ENCODE measurements at places on chromosomes 4 and X.

- no peak overlapping the region for H3K27ac ChIP-seq
- DNase-seq, result no peak
- H3K4me1 ChIP-seq, result no peaks in the 10 kb centered on the region
- no peaks in the 10 kb centered on the region for H3K27me3 ChIP-seq
These were observed 114.2 kb downstream of the FGF16 start for GRCh38 chrX:77561372-77561771.

DNA sequence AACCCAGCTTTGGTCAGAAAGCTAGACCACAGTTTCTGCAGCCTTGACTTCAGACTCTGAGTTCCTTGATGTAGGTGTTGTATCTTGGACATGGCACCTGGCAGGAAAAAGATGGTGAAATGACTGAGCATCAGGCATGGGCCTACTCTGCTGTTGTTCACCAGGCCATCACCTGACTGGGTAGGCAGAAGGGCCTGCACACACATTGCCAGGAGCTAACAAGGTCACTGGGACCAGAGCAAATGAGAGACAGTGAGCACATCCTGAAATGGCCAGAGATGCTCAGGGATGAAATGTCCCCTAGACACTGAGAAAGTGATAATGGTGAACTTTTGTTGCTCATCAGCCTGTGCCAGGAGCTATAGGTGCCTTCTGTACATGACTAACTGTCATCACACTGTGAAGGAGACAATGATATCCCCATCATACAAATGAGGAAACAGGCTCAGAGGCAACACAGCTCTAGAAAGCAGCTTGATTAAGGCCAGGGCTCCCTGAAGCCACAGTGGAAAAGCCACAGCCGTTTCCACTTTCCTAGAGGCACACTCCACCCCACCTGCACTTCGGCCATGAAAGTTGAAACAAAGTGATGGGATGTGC lies 128.3 kb downstream of the TSPAN5 start:
- no peak overlapping the region for H3K27ac ChIP-seq
- H3K4me3 ChIP-seq, result no peak overlapping the region
- no peak for DNase-seq
- H3K27me3 ChIP-seq, result no peaks in the 10 kb centered on the region

GRCh38 chr4:125390727-125391126 lies 76.0 kb downstream of the FAT4 start:
- no peak overlapping the region for H3K27ac ChIP-seq
- no peaks in the 10 kb centered on the region for H3K36me3 ChIP-seq
- no peak overlapping the region for H3K4me3 ChIP-seq
- no peaks in the 10 kb centered on the region for H3K27me3 ChIP-seq

DNA sequence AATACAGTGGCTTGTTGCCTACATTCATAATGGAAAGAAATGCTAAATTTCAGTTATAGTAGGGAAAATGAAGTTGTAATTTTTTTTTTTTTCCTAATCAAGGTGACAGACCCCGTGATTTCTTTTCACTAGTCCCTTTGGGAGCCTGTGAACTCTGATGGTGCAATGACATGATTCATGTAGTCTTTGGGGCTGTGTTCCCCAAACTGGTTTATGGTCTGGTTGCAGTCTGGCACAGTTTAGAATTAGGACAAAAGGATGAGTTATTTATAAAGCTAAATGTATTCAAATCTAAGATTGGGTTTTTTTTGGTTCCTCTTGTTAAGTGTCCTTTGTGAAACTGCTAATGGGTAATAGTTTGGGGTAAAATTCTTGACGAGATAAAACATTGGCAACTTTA lies 66.0 kb downstream of the REPS2 start:
- H3K36me3 ChIP-seq, result no peaks in the 10 kb centered on the region
- no peak overlapping the region for H3K4me3 ChIP-seq
- no peak overlapping the region for H3K27ac ChIP-seq
- no peaks in the 10 kb centered on the region for H3K27me3 ChIP-seq
- no peaks in the 10 kb centered on the region for H3K4me1 ChIP-seq
- no peak for DNase-seq

DNA sequence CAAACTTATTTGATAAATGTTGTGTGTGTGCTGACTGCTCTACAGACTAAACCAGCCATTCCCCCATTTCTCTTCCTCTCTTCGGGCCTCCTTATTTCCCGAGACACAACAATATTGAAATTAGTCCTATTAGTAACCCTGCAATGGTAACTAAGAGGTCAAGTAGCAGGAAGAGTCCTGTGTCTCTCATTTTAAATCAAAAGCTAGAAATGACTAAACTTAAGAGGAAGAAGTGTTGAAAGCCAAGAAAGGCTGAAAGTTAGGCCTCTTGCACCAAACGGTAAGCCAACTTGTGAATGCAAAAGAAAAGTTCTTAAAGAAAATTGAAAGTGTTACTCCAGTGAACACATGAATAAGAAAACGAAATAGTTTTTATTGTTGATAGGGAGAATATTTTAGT lies 357.8 kb upstream of the SLC7A11 start:
- H3K36me3 ChIP-seq, result no peaks in the 10 kb centered on the region
- H3K27me3 ChIP-seq, result no peaks in the 10 kb centered on the region
- H3K27ac ChIP-seq, result no peak overlapping the region
- H3K4me3 ChIP-seq, result no peak overlapping the region
- DNase-seq, result no peak

- no peaks in the 10 kb centered on the region for H3K4me1 ChIP-seq
- no peaks in the 10 kb centered on the region for H3K27me3 ChIP-seq
- H3K27ac ChIP-seq, result no peak overlapping the region
- no peaks in the 10 kb centered on the region for H3K36me3 ChIP-seq
- no peak for DNase-seq
- no peak overlapping the region for H3K4me3 ChIP-seq
These were observed 57.3 kb downstream of the SPINK2 start for GRCh38 chr4:56764223-56764622.

GRCh38 chr4:52560844-52561280 lies 98.2 kb downstream of the USP46 start:
- no peaks in the 10 kb centered on the region for H3K4me1 ChIP-seq
- H3K36me3 ChIP-seq, result no peaks in the 10 kb centered on the region
- H3K27ac ChIP-seq, result no peak overlapping the region
- H3K4me3 ChIP-seq, result no peak overlapping the region
- DNase-seq, result no peak

GRCh38 chr4:146191766-146192458 lies 16.4 kb downstream of the LSM6 start:
- peaks cover 12% of the 10 kb centered on the region for H3K36me3 ChIP-seq
- no peak for DNase-seq
- H3K4me1 ChIP-seq, result no peaks in the 10 kb centered on the region

DNA sequence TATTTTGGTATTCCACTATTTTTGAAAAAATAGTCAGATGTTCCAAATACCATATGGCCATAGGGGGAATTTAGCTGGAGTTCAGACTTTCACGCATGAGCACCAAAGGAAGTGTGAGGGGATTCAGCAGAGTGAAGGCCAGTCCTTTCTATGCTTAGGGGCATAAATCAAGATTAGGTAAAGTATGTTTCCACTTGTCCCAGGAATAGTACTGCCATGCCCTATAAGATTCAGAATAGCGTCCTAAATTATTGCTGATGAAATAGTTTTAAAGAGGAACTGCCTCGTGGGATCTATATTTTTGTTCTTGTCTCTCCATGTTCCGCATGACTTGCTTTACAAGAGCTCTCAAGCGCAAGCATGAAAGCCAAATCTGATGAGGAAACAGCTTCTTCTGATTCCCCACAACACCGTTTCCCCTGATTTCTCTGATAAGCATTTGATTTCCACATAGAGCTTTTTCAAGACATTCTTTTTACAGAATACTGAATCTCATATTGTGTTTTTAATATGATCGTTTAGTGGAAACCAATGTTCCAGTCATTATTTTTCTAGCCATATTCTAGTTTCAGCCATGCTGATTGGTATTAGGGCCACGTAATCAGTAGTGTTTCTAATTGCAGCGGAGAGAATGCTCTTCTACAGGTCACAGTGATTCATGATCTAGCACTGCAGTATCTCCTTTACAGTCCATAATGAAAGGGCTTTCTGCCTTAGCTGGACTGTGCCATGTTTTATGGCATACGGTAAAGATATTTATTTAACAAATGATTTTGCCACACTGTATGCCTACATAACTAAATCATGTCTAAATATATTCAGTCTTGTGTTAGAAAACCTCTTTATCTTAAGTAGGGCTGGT lies 492.3 kb downstream of the CENPC start:
- H3K4me3 ChIP-seq, result no peak overlapping the region
- no peaks in the 10 kb centered on the region for H3K4me1 ChIP-seq
- H3K27me3 ChIP-seq, result no peaks in the 10 kb centered on the region
- DNase-seq, result no peak

- H3K36me3 ChIP-seq, result no peaks in the 10 kb centered on the region
- no peaks in the 10 kb centered on the region for H3K27me3 ChIP-seq
- no peak for DNase-seq
- no peak overlapping the region for H3K27ac ChIP-seq
- no peak overlapping the region for H3K4me3 ChIP-seq
These were observed 206.0 kb downstream of the DCTD start for GRCh38 chr4:182711211-182711610.

DNA sequence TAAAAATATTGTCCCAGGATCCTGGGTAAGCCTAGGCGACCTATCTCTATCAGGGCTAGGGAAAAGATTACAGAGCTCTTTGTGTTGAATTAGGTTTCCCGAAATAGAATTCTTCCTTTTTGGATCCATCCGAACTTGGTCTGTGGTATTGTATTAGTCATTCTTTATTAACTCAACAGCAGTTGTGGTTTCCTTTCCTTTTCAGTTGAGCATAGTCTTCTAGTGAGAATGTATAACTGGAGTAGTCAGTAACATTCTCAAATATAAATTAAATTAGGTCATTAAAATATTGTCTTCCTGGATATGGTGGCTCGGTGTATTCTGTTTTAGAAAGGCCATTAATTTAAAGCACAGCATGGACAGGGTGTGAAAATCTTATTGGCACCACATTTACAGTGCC lies 520.4 kb downstream of the NLGN4X start:
- no peak overlapping the region for H3K27ac ChIP-seq
- H3K4me3 ChIP-seq, result no peak overlapping the region
- no peaks in the 10 kb centered on the region for H3K27me3 ChIP-seq
- no peaks in the 10 kb centered on the region for H3K36me3 ChIP-seq
- H3K4me1 ChIP-seq, result no peaks in the 10 kb centered on the region

DNA sequence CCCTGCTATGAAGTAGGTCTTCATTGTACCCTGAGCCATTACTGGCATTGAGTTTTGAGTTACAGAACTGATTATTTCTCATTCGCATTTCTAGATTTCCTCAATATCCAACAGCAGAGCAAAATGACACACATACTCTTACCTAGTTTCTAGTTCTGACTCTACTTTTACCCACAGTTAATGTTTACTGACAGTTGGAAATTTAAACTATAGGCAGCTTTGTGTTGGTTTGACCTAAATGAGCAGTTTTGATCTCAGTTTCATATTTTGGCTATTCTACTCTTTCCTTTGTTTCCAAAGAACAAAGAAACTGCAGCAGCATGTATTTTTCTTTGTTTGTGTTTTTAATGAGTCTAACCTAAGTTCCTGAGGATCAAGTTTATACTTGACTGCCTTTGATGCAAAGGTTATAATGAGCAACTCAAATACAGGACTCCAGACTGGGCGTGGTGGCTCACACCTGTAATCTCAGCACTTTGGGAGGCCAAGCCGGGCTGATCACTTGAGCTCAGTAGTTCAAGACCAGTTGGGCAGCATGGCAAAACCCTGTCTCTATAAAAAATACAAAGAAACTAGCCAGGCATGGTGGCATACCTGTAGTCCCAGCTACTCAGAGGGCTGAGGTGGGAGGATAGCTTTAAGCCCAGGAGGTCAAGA lies 30.4 kb downstream of the TXK start:
- no peaks in the 10 kb centered on the region for H3K36me3 ChIP-seq
- no peaks in the 10 kb centered on the region for H3K4me1 ChIP-seq
- DNase-seq, result no peak
- no peaks in the 10 kb centered on the region for H3K27me3 ChIP-seq
